ENCODE measurements at places on chromosomes 2 and 18.

- DNase-seq: no peak
Measured at GRCh38 chr18:55141318-55141717, 182.1 kb upstream of the CCDC68 start.

GRCh38 chr2:64101141-64101591 lies 43.1 kb downstream of the PELI1 start:
- no peak for DNase-seq

GRCh38 chr2:219689676-219690628 lies 62.5 kb downstream of the SLC4A3 start:
- DNase-seq: peak; percentile 45

DNA sequence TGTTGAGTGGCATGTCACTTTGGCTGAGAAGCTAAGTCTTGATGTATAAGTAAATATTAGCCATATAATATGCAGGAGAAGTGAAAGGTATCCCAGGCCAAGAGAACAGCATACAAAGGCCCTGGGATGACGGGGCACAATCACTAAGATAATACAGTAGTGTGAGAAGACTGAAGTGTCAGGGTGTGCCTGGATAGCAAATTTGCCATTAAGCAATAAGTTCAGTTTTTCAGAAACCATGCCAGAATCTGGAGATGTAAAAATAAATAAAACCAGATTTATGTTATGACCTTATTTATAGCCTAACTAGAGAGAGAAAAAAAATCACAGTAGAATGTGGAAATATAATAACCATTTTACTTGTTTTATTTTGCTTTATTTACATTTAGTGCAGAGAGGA lies 1858.7 kb upstream of the CELF4 start:
- DNase-seq: no peak

GRCh38 chr18:68764016-68764415 lies 33.9 kb upstream of the CCDC102B start:
- no peak for DNase-seq

GRCh38 chr18:70380915-70381896 lies 92.4 kb downstream of the SOCS6 start:
- DNase-seq: no peak

DNA sequence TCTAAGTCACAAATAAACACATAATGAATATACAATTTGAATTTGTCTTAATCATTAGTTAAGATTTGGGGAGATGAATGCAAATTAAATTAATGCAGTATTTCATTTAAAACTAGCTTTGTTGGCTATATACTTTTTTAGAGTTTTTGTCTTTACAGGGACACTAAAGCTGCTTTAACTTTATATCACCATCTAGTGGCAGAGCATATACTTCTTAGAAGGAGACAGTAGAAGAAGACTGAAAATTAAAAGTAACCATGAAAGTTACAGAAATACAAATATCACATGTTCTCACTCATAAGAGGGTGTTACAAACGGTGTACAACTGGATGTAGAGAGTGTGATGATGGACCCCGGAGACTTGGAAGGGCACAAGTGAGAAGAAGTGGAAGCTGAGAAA lies 268.3 kb upstream of the NETO1 start:
- no peak for DNase-seq

DNA sequence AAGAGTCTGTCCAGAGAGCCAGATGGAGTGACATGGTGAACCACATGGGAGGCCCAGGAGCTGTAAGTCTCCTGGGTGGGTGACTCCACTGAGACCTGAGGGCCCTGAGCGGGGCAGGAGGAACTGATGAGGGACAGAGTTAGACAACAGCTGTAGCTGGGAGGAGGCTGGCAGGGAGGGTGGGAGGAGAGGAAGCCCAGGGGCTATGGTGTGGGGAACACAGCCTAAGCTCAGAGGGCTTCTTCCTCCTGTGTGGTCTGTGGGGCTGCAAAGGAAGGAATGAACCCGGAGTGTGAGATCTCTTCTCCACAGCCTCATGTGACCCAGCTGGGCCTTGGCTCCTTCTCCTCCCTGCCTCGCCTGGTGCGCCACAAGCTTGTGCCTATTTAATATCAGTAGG lies 395.6 kb upstream of the HS6ST1 start:
- DNase-seq: no peak

DNA sequence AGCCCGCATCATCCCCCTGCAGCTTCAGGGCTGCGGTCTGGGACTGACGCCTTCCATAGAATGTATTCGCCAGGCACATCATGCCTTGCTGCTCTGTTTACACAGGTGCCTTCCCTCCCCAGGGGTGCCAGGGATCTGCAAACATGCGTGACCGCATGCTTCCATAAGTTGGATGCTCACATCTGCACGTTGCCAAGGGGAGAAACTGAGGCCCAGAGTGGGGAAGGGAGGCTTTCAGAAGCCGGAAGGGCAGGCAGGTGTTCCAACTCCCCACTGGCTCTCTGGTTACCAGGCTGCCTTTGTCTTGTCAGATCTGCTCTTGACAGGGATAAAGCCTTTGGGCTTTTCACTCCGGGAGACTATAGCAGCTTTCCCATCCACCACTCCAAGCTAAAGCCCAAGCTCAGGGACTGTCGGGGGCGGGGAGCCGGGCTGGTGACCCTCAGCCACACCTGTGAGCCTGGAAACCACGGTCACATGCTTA lies 125.8 kb upstream of the TNP1 start:
- peak; percentile 41 for DNase-seq

GRCh38 chr2:84278386-84278785 lies 180.7 kb downstream of the SUCLG1 start:
- no peak for DNase-seq

GRCh38 chr2:232325324-232326273 lies 53.0 kb upstream of the ALPP start:
- no peak for DNase-seq

DNA sequence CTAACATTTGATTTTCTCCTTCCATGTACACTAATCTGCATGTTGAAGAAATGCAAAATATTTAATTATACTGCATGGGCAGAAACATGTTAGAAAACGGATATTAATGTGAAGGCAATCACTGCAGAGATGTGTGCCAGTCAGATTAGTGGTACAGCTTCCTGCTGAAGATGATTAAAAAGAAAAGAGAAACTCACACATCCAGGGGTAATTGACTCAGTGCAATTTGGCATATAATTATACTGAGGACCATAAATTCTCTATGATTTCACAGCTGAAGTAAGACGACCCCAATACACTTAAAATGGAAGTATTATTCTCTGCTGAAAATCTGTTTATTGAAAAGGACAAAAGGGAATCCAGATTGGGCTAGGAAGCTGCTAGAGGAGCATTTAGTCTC lies 243.4 kb downstream of the TGIF1 start:
- DNase-seq: no peak

DNA sequence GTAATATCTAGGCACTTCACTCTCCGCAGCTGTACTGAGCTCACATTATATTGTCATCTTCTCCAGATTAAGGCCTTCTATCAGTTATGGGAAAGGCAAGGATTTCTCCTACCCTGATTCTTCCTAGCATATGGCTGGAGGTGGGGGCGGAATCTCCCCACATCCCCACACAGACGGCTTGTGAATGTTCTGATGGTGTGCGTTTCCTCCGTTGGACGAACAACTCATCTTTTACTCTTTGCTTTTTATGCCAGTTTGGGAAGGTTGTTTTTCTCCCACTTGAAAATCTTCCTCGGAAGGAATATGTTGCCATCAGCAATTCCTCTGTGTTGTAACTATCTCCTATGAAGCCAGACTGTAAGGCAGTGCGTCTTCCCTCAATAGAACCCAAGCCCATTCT lies 24.3 kb downstream of the KLHL29 start:
- no peak for DNase-seq

DNA sequence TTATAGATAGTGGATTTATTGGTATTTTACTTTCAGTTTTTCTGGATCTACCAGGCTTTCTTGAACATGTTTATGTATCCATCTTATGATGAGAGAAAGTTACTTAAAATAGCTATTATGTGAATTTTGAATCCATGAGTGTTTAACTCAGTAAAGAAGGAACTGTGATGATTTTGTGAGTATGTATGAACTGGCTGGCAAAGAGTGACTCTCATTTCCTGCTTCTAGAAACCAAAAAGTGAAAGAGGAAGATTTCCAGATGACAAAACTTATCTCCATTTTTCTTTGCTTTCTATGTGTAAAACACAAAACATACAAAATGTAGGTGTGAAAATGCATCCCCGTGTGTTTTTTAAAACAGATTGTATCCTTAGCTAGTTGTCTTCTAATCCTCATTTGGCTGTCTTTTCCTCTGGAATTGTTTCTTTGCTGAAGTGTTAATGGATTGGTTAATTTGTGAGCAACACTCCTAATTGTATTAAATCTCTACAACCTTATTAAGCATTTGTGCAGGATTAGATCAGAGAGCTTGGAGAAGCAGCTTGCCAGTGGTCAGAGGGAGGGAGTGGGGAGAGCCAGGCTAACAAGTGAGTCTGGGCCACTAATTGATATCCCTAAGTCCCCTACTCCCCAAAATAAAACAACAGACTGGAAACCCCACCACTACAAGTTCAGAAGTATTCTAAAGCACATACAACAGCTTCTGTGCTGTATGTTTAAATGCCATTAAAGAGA lies 23.9 kb downstream of the PTPRM start:
- peak; percentile 41 for DNase-seq

GRCh38 chr18:77207540-77207939 lies 42.1 kb upstream of the GALR1 start:
- DNase-seq: peak; percentile 62

DNA sequence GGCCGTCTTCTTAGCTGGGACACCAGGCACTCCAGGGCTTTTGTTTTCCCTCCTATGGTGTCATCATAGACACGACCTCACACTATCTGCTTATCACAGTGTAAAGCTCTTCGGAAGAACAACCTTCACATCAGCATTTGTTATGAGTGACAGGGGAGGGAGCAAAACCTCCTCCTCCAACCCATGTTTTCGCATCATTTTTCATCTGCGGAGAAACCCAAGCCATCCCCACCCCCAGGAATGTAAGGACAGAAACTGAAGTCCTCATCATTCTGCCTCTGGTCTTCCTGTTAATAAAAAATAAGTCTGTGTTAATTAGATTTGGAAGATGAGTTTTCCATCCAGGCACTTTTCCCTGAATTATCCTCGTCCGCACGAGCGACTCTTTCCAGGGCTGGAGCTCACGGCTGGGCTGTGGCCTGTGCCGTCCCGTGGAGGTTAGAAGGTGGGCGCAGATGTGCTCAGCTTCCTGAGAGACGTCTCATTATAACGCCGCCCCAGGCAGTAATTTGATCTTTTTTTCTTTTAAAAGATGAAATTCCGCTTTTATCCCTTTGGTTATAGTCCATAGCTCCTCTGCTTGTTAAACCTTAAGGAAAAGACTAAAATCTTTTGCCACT lies 101.6 kb upstream of the TMEM18 start:
- DNase-seq: no peak

- no peak for DNase-seq
Measured at GRCh38 chr18:62759704-62760402, 44.5 kb downstream of the PHLPP1 start.

DNA sequence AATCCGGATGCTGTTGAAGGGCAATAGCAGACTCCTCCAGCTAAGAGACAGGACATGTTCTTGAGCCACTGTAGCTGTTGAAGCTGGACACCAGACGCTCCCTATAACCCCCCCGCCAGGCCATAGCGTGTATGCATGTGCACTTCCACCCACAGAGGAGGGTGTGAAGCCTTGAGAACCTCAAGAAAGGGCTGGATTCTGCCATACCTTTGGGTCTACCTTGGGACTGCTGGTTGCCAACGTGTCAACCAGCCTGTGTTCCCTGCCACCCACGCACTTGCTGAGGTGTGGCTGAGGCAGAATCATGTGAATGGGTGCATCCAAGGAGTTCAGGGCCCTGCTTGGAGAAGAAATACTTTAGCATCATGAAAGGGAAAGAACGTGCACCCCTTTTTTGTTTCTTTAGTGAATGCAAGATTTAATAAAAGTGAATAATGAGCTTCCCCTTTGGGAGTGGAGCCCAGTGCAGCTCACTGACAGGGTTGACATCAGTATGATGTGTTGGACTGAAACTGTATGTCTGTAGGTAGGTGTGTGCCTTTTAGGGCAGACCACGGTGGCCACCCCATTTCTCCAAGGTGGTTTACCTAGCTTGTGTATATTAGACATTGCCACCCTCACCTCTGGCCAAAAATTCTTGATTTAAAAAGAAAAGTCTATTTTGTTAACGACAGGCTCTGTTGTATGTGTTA lies 198.3 kb downstream of the MGAT5 start:
- no peak for DNase-seq

GRCh38 chr2:160028431-160029269 lies 33.8 kb downstream of the PLA2R1 start:
- DNase-seq: no peak

DNA sequence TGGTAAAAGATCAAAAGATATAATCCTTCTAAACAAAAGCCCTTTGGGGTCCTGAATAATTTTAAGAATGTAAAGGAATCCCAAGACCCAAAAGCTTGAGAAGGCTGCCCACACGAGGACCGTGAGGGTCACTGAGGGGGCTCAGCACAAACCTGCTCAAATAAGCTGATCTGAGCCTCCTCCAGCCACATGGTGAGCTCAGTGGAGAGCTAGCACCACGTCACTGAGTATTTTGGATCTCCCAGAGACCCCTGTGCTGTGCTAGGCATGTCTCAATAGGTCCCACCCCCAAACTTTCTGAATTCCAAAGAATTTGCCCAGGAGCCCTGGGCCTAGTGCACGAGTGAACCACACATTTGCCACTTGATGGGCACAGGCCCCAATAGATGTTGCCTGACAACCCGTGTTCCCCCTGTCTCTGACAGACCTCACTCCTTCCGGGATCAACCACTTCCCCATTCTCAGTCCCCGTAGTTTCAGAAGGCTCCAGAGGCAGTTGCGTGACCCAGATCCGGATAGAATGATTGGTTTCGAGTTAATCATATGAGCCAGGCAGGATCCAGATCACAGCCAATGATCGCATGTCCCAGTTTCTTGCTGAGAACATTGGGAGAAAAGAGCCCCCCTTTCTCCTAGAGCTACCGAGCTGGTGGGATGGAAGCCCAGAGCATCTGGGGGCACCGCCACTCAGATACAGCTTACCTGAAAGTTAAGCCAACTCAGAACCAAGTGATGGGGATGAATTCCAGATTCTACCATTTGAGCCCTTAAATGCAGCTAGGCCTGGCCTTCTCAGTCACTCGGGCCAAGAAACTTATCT lies 203.8 kb downstream of the TNS1 start:
- no peak for DNase-seq
